Smooth muscle cell of the umbilical artery (primary cell): ENCODE measurements at places on chromosomes 3 and 15. TPM values are rescaled to one million over a fixed set of nuclear protein-coding genes. Genes with fewer than 3 reads are reported as not detected.

KIF7 gene
- 10.4 and 18.7 TPM in 2 replicates for total RNA-seq

PLA2G4B gene
- total RNA-seq, result 1.5 and 1.8 TPM in 2 replicates

ARHGAP11A gene
- total RNA-seq, result 3.9 and 21.8 TPM in 2 replicates

RPL35A gene
- 248 and 545 TPM in 2 replicates for total RNA-seq

HRG gene
- total RNA-seq, result not detected in 2 replicates

HTR3E gene
- not detected in 2 replicates for total RNA-seq

ASB14 gene
- 0.05 TPM in 1 of 2 replicates, not detected in the other for total RNA-seq

TRPM1 gene
- not detected in 2 replicates for total RNA-seq

SOX14 gene
- not detected in 2 replicates for total RNA-seq

CPNE4 gene
- total RNA-seq, result not detected in 2 replicates

ANKUB1 gene
- total RNA-seq, result not detected in 2 replicates

OR5H2 gene
- not detected in 2 replicates for total RNA-seq

RHCG gene
- not detected in 2 replicates for total RNA-seq

PLD1 gene
- 22.4 and 39.2 TPM in 2 replicates for total RNA-seq

CCK gene
- total RNA-seq, result 0.55 TPM in 1 of 2 replicates, not detected in the other

GABRR3 gene
- not detected in 2 replicates for total RNA-seq

SRP14 gene
- total RNA-seq, result 129 and 206 TPM in 2 replicates

SLC24A1 gene
- total RNA-seq, result 3.3 and 4.4 TPM in 2 replicates

TTLL13 gene
- 0.14 TPM in 1 of 2 replicates, not detected in the other for total RNA-seq

LSAMP gene
- total RNA-seq, result 5.7 and 40.1 TPM in 2 replicates
